ENCODE measurements at places on chromosomes 1 and 21.
A peak's percentile ranks its signal among the peaks of the same experiment; 100 is the strongest.

GRCh38 chr1:29055160-29055559 is 68.5 kb downstream of the TMEM200B start:
- no peak for DNase-seq

DNA sequence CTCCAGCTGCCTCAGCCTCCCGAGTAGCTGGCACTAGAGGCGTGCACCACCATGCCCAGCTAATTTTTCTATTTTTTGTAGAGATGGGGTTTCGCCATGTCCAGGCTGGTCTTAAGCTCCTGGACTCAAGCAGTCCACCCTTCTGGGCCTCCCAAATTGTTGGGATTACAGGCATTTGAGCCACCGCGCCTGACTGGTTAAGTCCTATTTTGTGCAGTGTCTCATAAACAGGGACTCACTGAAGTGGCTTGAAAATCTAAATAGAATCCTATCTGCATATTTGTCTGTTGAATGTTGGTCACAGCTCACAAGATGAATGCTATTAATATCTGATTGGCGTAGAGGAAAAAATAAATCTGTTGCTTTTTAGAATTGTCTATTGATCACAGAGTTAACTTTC is 5.9 kb upstream of the CHAF1B start:
- DNase-seq: no peak

DNA sequence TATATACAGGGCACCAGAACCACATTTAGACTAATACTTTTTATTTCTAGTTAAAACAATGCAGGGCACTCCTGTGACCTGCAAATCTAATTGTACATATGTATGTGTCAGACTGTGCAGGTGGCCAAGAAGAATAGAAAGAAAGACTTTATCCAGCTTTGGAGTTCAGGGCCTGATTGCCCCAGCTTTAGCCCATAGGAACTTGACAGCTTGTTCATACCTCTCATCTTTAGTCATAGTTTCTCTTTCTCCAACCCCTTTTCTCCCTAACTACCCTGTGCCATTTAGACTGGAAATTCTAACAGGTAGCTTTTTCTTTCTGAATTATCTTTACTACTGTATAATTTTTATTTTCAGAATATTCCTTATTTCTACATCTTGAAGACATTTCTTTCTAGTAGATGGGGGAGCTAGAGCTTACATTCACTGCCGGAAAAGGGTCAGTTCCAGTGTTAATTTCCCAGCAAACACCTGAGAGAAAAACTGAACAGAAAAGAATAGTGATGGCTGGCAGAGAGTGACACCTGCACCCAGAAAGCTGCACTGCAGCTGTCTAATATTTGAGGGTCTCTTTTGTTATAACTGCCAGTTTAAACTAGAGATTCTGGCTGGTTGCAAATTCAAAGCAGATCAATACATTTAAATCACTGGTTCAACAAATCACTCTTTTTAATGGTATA is 8.4 kb downstream of the YBX1 start:
- DNase-seq: no peak

DNA sequence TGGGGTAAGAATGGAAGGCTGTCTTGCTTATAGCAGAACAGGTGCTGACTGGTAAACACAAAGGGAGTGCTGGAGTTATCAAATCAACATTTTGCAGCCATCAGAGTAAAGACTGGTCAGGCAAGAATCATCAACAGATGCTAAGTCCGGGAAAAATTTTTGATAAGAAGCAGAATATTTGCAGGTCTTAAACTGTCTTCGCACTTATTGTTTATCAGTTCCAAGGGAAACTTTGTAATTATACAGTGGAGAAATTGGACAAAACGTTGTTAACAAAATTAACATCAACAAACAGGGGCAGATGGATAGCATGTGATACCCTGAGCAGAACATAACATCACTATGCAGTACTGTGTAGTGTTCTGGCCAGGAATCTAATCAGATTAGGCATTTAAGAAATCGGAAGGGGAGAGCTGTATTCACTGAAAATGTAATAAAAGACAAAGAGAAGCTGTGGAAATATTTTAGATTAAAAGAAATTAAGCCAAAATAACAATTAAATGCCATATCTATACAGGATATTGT is 127.1 kb downstream of the DAB1 start:
- DNase-seq: no peak

DNA sequence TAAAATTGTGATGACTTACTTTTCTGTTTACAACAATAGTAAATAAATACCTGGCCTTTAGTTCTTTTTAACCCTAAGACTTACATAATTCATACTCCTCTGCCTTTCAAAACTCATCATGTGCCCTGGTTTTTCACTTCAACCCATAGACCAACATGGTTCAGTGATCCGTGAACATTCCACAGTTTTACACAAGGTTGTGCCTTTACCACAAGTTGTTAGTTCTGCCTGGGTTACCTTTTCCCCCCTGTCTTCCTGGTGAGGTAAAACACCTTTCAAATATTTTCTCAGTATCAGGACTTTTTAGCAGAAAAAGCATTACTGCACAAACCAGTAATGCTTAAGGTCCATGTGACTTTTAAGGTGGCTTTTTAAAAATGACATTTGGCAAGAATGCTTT is 1466.4 kb downstream of the PLA2G4A start:
- no peak for DNase-seq

GRCh38 chr1:203672346-203672745 is 45.7 kb downstream of the ATP2B4 start:
- peak; percentile 57 for DNase-seq

DNA sequence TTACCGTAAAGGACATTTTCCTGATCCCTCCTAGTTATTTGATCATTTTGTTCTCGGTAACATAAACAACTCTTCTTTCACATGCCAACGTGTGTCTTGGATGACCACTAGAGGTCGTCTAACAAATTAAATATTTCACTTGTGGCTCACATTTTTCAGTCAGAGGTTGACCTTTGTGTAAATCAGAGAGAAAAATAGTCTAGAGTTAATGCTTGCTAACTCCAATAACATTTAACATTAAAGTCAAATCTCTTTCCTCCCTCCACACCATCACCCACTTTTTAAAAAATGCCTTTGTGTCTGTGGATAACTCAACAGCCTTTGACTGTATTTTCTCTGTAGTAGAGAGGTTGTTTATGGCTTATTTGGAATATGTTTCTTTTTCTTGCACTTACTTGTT is 220.5 kb upstream of the B3GALT2 start:
- DNase-seq: peak; percentile 45

DNA sequence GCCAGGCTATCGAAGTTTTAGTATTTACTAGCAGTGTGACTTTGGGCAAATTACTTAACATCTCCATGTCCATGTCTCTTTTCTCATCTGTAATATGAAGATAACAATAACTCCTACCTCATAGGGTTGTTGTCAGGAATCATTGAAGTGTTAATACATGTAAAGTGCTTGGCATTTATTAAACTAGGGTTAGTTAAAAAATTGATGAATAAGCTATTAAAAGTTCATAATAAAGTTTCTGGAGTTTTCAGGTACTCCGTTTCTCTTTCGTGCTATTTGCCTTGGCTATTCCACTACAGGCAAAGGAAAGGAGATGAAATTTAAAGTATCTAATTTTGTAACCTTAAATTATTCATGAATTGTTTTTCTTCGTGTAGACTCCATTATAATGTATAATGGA is 16.7 kb downstream of the LRRC8D start:
- DNase-seq: no peak

- DNase-seq: no peak
Measured at GRCh38 chr1:171158096-171158495, 27.0 kb upstream of the FMO2 start.

GRCh38 chr1:209232759-209233158 is 350.8 kb upstream of the CAMK1G start:
- no peak for DNase-seq

DNA sequence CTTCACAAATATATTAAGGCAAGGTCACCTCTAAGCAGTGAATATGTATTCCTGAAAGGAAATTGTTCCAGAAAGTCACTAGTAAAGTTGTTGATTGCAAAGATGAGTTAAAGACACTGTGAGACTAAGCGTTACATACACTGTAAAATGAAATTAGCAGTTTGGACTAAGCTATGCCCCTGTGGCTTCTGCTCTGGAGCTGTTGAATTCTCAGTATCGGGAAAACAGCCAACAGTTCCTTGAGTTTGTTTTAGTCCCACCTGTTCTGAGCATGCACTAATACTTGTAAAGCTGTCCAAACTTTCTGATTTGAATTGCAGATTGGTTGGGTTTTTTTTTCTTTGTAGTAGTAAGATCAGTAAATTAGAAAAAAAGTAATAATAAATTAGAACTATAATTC is 21.0 kb downstream of the ANGPTL1 start:
- no peak for DNase-seq

DNA sequence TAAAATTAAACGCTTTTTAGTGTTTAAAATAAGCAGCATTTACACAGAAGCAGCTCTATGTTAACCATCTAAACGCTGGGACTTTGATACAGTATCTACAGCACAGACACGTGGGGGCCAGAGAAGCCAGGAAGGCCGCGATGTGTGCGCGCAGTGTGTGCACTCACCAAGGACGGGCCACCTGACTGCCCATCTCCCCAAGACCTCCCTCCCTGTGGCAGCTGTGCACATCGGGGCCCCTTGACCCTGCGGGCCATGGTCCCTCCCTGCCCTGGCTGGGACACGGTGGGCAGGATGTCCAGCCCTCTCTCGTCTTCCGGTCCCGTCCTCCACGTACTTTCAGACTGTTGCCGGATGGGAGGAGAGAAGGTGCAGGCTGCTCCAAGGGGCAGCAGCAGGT is 4.2 kb downstream of the TAS1R3 start:
- no peak for DNase-seq

- DNase-seq: peak; percentile 57
Measured at GRCh38 chr1:39898648-39899603, 2.8 kb downstream of the MYCL start.

- no peak for DNase-seq
Measured at GRCh38 chr1:192979542-192979941, 79.6 kb downstream of the UCHL5 start.

- DNase-seq: no peak
Measured at GRCh38 chr1:220875260-220875659, 4.0 kb upstream of the HLX start.

GRCh38 chr1:2376931-2377672 is 14.3 kb downstream of the MORN1 start:
- DNase-seq: no peak

DNA sequence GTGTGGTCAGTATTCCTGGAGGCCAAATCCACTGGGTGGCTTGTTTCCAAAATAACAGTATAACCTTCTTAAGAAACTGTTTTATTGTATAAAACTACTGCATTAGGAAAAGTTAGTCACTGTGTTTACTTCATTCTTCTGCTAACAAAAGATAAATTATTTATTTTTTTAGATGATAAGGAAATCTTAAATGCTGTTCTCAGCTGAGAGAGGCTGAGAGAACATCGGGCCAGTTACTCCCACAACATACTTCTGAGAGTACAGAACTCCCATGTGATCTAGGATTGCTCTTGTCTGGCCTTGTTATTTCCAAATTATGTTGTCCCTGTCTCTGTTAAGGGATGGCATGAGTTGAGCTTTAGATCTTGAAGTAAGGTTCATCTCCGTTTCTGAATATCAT is 96.7 kb upstream of the CXADR start:
- DNase-seq: no peak

GRCh38 chr1:51729156-51729823 is 112.4 kb downstream of the OSBPL9 start:
- DNase-seq: peak; percentile 65

- DNase-seq: no peak
Measured at GRCh38 chr1:209962856-209963255, 24.8 kb downstream of the SYT14 start.

- no peak for DNase-seq
Measured at GRCh38 chr1:232830661-232831060, 25.4 kb downstream of the MAP10 start.

GRCh38 chr1:239993366-239993765 is 98.3 kb upstream of the FMN2 start:
- DNase-seq: no peak

DNA sequence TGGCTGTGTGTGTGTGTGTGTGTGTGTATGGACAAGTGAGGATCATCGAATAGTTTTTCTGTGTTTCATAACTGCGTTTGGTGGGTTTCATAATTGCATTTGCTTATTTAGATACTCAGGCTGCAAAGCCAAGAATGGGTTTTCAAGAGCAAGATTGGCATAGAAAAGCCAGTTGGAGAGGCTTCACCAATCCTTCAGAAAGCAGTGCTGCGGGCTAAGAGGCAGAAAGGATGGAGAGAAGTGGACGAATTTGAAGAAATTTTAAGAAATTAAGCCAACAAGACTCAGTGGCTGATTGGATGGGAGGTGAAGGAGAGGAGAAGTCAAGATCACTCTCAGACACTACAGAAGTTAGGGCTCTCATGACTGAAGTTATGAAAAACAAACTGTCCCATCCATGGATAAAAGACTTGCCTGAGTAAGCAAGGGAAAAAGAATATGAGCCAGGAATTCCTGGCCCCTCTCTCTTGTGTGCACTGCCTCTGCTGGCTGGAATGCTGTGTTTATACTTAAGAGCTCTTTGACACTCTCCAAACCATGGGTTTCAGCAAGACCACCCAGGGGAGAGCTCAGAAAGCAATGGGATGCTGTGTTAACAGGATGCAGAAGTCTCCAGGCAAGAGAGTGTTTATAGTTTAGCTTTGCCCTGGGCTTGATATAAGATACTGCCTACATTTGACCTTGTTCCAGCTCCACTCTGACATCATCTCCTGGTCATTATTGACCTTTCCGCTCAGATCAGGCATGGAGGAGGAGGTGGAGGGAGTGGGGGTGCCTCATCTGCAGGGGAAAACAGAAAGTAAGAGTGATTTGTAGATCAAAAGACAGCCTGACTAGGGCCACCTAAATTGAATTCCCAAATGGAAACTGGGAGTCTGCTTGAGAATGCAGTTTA is 232.0 kb upstream of the PLXNA2 start:
- peak; percentile 14 for DNase-seq
